NCI-H2171 (cell line): ENCODE measurements at places on chromosomes 4 and X.

DNA sequence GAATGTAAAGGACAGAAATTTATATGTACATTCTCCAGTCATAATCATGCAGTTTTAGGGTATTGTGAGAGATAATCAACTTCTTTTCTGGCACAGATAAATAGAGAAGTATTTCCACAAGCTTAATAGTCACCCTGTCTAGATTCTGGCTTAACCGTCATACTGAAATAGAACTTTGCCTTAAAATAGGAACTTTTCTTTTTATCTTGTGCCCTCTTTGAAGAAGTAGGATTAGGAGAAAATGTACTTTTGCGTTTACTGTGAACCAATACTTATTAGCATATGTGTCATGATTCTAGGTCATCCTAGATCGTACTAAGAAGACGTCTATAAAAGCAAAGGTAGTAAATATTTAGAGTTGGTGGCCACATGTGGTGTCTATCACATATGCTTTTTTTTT is 95.4 kb downstream of the NFKB1 start:
- no peak for DNase-seq

GRCh38 chrX:45622538-45622937 is 421.9 kb upstream of the DIPK2B start:
- no peak for DNase-seq

- DNase-seq, result no peak
These were observed 256.8 kb upstream of the CXXC4 start for GRCh38 chr4:104751468-104751867.

GRCh38 chr4:40020221-40020620 is 36.4 kb upstream of the N4BP2 start:
- DNase-seq, result no peak

- no peak for DNase-seq
These were observed 2.4 kb upstream of the SH3KBP1 start for GRCh38 chrX:19889582-19890342.

GRCh38 chr4:108884596-108884995 is 121.7 kb upstream of the ETNPPL start:
- DNase-seq, result no peak

DNA sequence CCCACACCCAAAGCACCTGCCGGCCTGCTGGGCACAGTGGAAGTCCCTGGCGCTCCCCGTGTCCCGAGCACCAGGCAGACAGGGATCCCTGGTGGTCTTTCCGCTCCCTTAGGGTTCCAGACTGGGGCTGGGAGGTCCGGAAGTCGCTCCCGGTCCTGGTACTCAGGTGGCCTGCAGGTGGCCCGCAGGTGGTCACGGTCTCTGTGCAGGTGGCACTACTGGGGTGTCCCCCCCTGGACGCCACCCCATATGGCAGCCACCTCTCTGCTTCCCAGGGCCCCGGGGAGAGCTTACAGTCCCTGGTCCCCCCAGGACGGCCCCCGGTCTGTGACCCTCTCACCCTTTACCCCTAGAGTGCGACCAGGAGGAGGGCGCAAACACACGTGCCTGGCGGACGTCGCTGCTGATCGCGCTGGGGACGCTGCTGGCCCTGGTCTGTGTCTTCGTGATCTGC is 13.6 kb downstream of the SLC25A6 start:
- no peak for DNase-seq

DNA sequence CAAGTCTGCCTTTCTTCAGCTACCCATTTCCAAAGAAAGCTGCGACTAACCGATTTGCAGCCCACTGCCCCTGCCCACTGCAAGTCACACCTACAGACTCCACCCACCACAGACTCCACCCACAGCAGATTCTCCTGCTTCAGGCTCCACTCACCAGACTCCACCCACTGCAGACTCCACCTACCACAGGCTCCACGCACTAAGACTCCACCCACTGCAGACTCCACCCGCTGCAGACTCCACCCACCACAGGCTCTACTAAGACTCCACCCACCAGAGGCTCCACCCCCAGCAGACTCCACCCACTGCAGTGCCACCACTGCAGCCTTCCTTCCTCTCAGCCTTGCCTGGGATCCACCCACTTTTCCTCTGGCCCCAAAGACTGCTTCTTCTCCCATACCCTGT is 41.3 kb downstream of the ABLIM2 start:
- no peak for DNase-seq

DNA sequence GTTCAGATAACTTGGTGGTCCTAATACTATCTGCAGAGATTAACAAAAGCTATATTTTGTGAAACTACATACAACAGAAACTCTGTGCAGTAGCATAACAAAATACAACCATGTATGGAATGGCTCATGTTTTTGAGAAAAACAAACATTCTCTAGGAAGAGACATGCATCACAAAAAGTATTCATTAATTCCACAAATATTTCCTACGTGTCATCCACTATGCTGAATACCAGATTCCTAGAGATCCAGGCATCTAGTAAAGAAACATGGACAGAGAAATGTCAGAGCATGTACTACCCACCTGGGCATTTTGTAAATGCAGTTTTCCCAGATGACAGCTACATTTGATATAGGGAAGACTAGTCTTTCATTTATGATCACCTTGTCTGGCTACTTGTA is 248.1 kb downstream of the OPHN1 start:
- no peak for DNase-seq
